Suppressor macrophage treated with lipopolysaccharide for 4 hours (primary cell): ENCODE measurements at places on chromosomes 11 and 22.

GRCh38 chr11:113715882-113716625 lies 9.9 kb upstream of the TMPRSS5 start:
- no peak for DNase-seq

DNA sequence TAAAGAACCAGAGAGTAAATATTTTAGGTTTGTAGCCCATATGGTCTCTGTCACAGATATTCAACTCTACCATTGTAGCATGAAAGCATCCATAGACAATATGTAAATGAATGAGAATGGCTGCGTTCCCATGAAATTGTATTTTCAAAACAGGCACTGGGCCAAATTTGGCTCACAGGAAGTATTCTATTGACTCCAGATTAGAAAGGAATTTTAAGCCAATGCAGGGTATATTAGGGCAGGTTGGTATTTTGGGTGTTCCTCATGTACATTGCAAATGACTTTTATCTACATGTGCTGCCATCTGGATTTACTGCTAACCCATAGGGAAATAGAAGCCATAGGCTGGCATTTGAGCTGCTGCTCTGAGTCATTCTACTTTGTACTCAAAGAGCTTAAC lies 35.1 kb upstream of the PDGFD start:
- DNase-seq: no peak

GRCh38 chr11:126973051-126973450 lies 27.5 kb downstream of the KIRREL3 start:
- DNase-seq: no peak

GRCh38 chr22:33124471-33124870 lies 66.3 kb upstream of the SYN3 start:
- no peak for DNase-seq

GRCh38 chr11:73410627-73411026 lies 34.4 kb downstream of the RELT start:
- no peak for DNase-seq

- DNase-seq: no peak
Observed at GRCh38 chr22:48596111-48596850, 1231.4 kb downstream of the BRD1 start.

- no peak for DNase-seq
Observed at GRCh38 chr11:64267207-64267945, 16.0 kb downstream of the PLCB3 start.

DNA sequence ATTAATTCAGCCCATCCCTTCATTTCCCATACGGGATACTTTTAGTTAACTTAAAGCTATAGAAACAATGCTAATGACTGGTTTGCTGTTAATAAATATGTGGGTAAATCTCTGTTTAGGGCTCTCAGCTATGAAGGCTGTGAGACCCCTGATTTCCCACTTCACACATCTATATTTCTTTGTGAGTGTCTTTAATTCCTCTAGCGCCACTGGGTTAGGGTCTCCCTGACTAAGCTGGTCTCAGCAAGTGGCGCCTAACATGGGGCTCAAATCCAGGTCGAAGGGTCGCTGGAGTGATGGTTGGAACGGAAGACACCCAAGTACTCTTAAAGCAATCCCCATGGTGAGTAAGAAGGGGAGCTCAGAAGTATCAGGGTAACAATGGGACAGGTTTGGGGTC lies 14.4 kb upstream of the OOSP1 start:
- no peak for DNase-seq

DNA sequence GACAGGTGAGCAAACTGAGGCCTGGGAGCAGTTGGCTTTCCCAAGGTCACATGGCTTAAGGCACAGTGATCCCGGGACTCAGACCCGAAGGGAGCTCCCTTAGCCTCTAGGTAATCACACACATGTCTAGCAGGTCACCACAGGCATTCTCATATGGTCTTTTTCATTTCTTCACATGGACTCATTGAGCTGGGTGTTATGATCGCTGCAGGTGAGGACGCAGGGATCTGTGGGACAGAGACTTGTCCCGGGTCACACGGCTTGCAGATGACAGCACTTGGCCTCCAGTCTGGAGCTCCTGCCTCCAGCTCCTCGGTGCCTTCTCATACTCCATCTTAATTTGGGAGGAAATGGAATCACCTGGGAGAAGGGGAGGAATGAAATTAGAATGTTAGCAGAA lies 23.6 kb upstream of the CACNG2 start:
- no peak for DNase-seq

DNA sequence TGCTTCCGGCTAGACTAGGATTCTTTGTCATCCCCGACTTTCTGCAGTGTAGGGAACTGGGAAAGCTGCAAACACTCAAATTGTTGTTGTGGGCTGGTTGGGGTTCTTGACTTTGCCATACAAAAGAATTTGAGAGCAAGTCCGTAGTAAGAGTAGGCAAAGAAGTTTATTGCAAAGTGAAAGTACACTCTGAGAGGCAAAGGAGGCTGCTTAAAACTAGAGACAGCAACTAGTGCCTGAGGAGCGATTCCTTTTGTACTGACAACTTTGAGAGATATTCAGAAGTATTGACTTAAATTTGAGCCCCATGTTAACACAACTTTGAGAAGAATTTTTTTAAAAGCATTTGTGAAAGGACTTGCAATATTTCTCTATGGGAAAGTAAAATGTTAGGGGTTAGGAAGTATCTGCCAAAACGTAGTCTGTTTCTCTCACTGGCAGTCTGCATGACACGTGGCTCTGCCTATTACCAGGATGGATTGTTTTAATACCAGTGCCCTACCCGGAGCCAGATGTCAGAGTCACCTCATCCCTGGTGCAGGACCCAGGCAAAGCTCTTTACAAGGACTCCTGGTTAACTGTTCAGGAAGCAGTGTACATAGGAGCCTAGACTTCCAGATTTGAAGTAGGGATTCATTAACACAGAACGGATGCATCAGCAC lies 85.0 kb upstream of the CLPB start:
- DNase-seq: no peak

- no peak for DNase-seq
Observed at GRCh38 chr22:19608003-19608690, 83.9 kb upstream of the CLDN5 start.

DNA sequence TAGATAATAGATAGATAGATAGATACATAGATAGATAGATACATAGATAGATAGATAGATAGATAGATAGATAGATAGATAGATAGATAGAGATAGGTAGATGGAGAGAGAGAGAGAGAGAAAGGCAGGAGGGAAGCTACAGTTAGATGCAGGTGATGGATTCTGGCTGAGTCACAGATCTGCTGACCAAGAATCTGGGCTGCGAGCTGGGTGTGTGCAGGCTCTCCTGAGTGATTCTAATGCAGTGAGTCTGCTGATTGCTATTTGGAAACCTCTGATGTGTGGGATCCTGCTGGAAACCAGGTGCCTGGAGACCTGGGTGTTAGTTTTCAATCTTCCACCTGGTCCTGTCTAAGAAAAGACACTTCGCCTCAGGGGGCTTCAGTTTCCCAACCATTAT lies 1441.8 kb downstream of the TBC1D22A start:
- DNase-seq: no peak

DNA sequence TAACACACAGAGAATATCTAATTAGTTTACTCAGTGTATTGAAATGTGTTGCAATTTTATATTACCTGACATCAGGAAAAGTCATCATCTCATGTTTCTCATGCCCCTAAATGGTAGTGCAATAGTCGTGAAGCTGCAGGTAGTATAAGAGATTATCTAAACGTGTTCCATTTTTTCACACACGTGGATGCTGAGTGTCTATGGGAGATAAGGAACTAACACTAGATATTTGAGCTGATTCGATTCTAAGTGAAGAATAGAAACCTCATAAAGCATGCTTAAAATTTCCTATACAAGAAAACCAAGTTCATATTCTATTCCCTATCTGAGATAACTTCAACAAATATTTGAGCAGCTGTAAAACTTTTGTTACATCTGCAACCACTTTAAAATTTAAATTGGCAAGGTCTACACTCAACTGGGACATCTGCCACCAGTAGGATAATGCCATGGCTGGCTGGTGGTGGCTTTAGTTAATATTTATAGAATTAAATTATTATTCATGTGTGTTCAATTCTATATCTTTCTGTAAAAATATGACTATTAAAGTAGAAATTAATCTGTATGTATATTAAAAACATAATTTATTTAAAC lies 388.8 kb downstream of the LUZP2 start:
- no peak for DNase-seq
